Stimulated activated CD4-positive, alpha-beta T cell treated with anti-CD3 and anti-CD28 coated beads, Interleukin-4, amount 100 ng/mL, for 24 hours (primary cell): ENCODE measurements at places on chromosomes 1 and 21.
A peak's percentile ranks its signal among the peaks of the same experiment; 100 is the strongest.

DNA sequence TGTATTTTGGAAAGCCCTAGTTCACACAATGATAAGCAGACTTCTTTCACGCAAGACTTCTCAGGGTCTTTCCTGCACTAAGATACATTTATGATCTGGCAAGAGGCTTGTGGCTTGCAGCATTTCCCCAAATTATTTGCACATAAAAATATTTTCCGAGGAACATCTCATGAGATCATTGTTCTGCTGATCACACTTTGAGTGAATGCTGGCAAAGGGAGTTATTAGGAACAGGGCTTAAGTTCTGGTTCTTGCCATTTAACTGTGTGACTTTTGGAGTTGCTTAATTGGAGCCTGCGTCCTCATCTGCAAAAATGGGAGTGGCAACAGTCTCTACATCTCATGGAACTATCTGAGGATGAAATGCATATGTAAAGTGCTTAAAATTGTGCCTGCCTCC lies 50.2 kb downstream of the GADD45A start:
- DNase-seq = no peak

DNA sequence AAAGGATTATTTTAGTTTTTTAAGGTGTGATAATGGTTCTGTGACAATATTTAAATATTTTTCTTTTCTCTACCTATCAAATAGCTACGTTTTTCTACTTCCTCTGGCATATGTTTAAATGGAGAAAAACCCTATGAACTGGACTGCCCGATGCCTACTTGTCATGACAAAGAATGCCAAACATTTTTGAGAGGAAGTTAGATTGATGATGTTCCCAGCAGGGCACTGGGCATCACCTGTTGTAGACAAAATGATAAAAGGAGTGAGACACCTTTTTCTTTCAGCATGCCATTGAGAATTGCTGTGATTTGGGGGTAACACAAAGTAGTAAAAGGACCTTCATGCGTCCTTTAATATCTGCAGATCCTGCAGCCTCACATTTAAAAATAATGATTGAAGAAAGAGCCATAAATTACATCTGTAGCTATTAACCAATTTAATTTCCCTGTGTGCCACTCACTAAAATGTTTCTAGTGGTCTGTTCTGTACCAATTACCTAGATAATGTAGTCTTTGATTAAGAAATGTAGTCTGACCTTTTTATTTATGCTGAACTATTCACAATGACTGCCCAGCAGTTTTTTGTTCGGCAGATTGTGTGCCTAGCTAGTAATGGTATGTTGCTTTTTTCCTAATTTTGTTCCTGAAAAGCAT lies 47.6 kb downstream of the RPL5 start:
- DNase-seq = no peak

GRCh38 chr1:17167041-17167785 lies 37.7 kb upstream of the PADI1 start:
- no peak for DNase-seq

DNA sequence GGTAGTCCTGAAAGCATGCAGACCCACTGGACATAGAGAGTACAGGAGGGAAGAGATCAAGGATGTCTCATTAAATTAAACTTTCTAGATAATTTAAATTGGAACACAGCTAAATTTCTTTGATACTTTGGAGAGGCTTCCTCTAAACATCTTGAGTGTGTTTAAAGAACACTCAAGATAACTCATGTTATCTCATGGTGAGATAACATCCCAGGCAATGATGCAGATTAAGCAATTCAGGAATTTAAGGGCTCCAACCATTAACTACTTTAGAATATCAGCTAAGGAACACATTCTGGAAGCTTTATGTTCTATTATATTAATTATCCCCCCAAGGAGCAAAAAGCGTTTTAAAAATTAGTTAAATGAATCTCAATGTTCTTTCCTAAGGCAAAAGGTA lies 289.2 kb upstream of the RUNX1 start:
- DNase-seq = no peak

- no peak for DNase-seq
Measured at GRCh38 chr1:34113887-34114286, 51.1 kb downstream of the CSMD2 start.

- no peak for DNase-seq
Measured at GRCh38 chr1:15137809-15138208, 15.7 kb upstream of the TMEM51 start.

- DNase-seq = no peak
Measured at GRCh38 chr1:1782399-1783221, 4.3 kb upstream of the NADK start.

GRCh38 chr1:4627353-4627752 lies 27.1 kb upstream of the AJAP1 start:
- DNase-seq = no peak

DNA sequence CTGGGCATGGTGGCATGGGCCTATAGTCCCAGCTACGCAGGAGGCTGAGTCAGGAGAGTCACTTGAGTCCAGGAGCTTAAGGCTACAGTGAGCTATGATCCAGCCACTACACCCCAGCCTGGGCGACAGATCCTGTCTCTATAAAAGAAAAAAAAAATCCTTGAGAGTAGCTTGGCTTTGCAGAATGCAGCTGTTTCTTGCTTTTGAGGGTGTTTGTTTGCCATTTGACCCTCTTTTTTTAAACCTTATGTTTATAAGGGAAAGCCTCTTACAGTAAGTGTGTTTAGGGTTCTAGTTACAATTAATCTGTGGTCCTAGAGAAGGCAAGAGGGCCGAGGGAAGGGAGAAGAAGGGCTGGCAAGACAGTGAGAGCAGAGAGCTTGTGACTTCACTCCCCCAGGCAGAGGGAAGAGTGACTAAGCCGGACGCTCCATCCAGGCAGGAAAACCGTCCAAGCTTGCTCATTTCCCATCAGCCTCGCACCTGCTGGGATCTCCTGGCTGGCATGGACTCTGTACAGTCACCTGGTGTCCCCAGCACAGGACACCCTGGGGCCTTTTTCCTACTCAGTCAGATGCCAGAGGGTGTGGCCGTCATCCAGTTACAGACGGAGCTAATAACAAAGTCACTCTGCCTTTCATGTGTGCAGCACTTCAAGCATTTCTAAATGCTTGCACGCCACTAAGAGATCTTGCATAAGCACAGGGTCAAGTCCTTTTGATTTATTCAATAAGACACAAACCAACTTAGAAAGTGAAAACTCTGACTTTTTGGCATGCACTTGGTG lies 55.5 kb upstream of the PSEN2 start:
- DNase-seq = no peak

DNA sequence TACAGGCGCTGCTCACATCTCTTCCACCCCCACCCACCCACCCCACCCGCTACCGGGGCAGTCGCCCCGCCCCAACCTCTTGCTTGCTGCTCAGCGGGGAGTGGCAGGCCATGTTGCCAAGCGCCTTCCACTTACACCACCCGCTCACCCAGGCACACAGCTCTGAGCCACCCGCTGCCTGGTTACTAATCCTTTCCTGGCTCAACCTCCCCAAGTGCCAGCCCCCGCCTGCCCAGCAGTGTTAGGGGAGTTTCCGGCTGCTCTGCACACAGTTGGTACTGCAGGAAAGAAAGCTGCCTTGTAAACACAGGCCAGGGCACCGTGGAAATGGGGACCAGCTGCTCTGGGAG lies 56.2 kb downstream of the LACTBL1 start:
- no peak for DNase-seq

DNA sequence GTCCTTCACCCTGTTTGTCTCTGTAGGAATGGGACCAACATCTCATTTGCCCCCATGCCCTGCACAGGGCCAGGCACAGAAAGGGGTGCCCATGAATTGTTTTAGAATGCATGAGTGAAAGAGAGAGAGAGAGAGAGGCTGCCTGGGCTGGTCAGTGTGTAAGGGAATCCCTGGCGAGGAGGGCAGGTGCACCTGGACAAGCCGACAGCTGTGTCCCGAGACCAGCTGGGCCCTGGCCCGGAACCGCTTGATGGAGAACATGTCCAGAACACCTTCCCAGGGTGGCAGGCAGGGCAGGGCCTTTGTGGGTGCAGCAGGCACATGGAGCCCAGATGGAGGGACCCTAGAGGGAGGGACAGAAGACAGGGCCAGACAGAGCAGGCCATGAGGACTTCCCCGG lies 22.7 kb downstream of the SPOCD1 start:
- no peak for DNase-seq

DNA sequence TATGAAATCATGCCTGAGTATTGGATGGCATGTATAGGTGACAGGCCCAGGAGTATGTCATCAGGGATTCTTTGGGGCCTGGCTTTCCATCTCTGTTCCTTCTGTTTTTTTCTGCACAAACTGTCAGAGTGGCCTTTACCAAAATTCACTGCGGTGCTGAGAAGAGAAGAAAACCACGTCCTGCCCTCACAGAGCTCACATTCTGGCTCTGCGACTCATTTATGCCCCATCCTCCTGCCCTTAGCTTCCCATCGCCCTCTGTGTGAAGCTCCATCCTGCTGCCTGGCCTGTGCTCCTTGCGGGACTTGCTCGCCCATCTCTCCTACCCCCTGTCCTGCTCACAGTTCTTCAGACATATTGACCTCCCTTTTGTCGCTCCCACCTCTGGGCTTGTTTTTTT lies 73.4 kb downstream of the HUNK start:
- DNase-seq = no peak

DNA sequence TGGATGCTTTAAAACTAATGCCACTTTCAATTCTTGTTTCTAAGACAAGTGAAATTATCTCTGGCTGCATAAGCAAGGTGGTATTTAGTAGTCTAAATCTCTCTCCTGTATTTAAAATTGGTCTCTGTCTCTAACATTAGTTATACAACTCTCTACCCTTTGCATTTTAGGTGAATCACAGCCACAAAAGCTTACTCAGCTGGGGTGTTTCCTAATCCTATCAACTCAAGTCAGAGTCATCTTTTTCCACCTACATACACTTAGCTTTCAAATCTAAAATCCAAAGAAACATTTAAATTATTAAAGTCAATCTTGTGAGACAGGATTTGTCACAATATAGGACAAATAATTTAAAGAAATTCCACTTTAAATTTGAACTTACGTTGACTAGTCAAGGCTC lies 255.1 kb upstream of the CXADR start:
- DNase-seq = no peak

- DNase-seq = no peak
Measured at GRCh38 chr1:200288226-200288625, 121.6 kb downstream of the ZNF281 start.

GRCh38 chr1:39980555-39981313 lies 25.8 kb downstream of the MFSD2A start:
- no peak for DNase-seq

- no peak for DNase-seq
Measured at GRCh38 chr1:94332516-94332915, 85.7 kb upstream of the ABCD3 start.

DNA sequence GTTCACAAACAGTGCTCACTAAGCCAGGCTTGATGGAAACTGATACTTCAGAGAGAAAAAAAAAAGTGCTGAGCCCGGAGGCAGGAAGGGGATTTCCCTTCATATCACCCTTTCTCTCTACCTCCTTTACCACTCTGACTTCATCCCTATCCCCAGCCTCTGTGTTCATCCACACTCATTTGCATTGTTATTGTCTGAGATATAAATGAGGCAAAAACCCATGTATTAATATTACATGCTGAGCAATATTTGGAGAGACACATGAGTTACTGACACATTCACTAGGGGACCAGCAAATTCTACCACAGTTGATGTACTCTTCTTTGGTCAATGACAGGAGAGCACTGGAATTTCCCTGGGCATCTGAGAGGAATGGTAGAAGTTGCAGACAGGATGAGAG lies 175.8 kb downstream of the TNFSF18 start:
- peak; percentile 39 for DNase-seq

GRCh38 chr1:205248793-205249601 lies 21.3 kb downstream of the TMCC2 start:
- DNase-seq = no peak

DNA sequence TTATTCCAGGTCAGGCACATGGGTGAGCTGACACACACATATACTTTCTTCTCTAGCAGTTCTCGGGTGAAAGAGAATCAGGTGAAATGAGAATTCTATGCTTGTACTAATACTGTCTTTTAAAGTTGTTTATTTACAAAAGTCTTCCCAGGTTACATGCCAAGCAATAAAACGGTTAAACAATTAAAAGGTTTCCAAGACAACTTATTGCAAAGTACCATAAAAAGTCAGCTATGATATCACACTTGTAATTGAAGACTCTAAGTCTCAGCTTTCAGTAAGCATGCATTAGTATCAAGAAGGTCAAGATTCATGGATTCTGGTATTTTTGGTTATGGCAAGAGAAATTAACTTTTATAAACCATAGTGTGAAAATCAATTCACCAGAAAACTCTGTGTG lies 171.4 kb downstream of the PDE4B start:
- DNase-seq = no peak

DNA sequence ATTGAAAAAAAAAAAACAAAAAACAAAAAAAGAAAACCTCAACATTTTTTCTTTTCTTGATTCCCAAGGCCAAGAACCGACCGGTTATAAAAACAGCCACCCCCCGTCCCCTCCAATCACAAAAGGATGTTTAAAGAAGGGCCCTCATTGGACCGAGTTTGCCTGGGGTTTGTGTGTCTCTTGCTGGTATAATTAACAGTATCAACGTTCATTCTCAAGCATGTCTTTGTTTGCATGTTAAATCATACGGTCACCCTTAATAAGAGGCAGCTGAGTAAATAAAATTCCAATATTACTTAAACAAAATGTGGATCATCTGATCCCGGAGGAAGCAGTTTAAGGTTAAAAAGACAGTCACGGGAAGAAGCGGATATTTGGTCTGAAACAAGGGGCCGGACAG lies 201.1 kb downstream of the PRDM2 start:
- no peak for DNase-seq

DNA sequence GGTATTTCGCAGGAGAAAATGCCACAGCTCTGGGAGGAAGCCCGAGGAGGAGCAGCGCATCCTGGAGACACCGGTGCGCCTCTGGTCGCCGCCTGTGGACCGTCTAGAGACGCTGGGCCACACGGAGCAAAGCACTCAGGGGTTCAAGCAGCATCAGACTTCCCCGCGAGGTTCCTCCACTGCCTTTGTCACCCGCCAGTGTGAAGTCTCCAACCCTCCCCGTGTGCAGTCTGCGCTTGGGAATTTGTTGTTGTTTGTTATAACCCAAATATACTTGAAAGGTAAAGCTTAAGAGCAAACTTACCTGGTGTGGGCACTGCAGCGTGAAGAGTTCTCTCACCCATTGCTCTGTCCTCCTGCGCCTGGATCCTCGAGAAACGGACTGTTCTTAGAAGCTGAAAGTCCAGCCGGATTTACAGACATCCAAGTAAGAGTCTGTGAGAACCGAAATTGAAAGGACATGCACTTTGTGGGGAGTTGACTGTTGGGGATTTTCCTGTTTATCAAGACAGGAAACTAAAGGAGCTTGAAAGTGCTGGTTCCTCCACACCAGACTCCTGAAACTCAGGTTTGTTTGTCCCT lies at the start of gene GBP4:
GBP4 (minus strand) TSS at position 452 of the 582 bp plus-strand sequence; CDS start at position 344, 108 bp downstream.
- DNase-seq = peak; percentile 45

- DNase-seq = no peak
Measured at GRCh38 chr1:115506518-115506917, 135.3 kb upstream of the VANGL1 start.

DNA sequence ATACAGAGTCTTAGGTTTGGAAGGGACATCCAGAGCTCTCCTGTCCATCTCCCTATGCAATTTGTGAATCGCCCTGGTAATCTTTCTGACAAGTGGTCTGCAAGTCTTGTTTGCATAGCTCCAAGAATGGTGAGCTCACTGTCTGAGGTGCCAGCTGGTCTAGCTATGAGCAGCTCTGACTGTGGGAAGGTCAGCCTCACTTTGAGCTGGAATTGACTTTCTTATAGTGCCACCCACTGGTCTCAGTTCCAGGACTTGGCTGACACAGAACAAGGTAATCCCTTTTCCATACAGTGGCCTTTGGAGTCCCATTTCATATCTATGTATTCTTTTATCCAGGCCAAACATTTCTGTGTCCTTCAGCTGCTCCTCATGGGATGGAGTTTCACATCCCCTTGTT lies 95.6 kb upstream of the C8B start:
- no peak for DNase-seq

- DNase-seq = no peak
Measured at GRCh38 chr1:22545141-22545540, 18.1 kb upstream of the EPHA8 start.
